ENCODE measurements at places on chromosomes 3 and 15.

- DNase-seq = peak; percentile 61
Observed at GRCh38 chr15:58966698-58967097, 20.8 kb upstream of the RNF111 start.

GRCh38 chr15:63089260-63090043 lies 32.2 kb upstream of the LACTB start:
- peak; percentile 83 for DNase-seq

- DNase-seq = no peak
Observed at GRCh38 chr15:48076454-48076853, 44.3 kb upstream of the SLC24A5 start.

- DNase-seq = peak; percentile 31
Observed at GRCh38 chr3:29079358-29079757, 201.5 kb upstream of the RBMS3 start.

DNA sequence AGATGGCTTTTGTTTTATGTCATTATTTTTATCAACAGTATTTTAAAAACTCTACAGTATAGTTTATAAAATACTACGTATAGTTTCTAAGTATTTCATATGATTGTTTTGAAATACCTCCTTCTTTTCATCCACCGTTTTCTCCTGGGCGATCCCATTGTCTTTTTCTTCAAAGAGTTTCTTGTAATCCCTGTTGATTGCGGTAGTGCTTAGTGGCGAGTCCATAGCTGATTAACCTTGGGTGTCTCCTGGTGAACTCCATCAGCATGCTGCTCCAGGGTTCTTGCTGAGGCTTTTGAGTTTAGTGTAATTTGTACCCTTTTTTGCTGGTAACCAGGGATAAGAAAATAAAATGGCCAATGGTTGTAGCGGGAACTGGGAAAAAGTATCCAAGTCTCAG lies 3.6 kb downstream of the PIAS1 start:
- no peak for DNase-seq

- DNase-seq = no peak
Observed at GRCh38 chr3:61724801-61725200, 163.4 kb downstream of the PTPRG start.

DNA sequence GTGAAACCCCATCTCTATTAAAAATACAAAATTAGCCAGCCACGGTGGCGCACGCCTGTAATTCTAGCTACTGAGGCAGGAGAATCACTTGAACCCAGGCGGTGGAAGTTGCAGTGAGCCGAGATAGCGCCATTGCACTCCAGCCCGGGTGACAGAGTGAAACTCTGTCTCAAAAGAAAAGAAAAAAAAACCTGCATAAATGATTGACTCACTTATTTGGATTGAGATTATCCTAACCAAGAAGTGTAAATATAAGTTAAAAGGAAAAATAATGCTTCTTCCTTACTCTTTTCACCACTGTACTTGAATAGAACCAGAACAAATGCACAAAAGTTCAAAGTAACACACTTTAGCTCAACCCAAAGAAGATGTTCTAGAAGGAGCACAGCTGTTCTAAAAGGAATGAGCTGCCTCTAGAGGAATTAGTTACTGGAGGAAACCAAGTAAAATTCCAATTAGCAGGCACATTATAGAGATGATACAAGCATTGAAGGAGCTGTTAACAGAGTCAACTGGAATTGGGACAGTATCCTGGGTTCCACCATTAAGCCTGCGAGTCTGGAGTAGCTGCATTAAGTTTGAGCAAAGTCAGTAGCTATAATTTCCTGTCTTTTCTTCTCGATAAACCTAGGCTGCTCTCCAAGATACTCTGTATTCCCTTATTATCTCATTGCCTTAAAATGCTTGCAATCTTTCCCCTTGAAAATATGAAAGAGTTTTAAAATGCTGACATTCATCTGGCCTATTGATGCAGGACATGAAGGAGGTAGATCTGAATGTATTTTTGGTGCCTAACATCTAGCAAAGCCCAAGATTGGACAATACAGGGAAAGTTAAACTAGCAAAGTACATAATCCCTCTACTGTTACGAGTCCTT lies 9.5 kb downstream of the MTHFS start:
- peak; percentile 34 for DNase-seq

- no peak for DNase-seq
Observed at GRCh38 chr15:31495281-31495680, 168.6 kb downstream of the KLF13 start.
